Fibroblast of lung (primary cell): ENCODE measurements at places on chromosomes 1 and 21. TPM values are rescaled to one million over a fixed set of nuclear protein-coding genes. Genes with fewer than 3 reads are reported as not detected.

Gene CRNN
- total RNA-seq: not detected in 2 replicates

Gene CD247
- total RNA-seq: not detected in 2 replicates

Gene GNG4
- under 0.01 TPM in 2 replicates for total RNA-seq

Gene SNX7
- total RNA-seq: 39.0 and 48.6 TPM in 2 replicates

Gene TRIM67
- total RNA-seq: under 0.01 and 0.17 TPM in 2 replicates

Gene RNPC3
- 4.6 and 5.6 TPM in 2 replicates for total RNA-seq

Gene MIXL1
- total RNA-seq: not detected in 2 replicates

Gene HSD3B1
- total RNA-seq: not detected in 2 replicates

Gene GJB3
- not detected in 2 replicates for total RNA-seq

Gene MATN1
- total RNA-seq: 0.26 TPM in 1 of 2 replicates, not detected in the other

Gene IFI16
- 134 and 141 TPM in 2 replicates for total RNA-seq

Gene SLC27A3
- 30.6 and 34.4 TPM in 2 replicates for total RNA-seq

Gene C1QA
- total RNA-seq: 0.26 TPM in 1 of 2 replicates, not detected in the other

Gene CRYAA
- total RNA-seq: not detected in 2 replicates

Gene KCNA10
- total RNA-seq: not detected in 2 replicates

Gene EIF4G3
- total RNA-seq: 32.6 and 53.5 TPM in 2 replicates

Gene DAB1
- 0.17 and 0.26 TPM in 2 replicates for total RNA-seq

Gene MPZ
- total RNA-seq: 0.51 and 0.99 TPM in 2 replicates

Gene UBL4B
- under 0.01 TPM in 1 of 2 replicates, not detected in the other for total RNA-seq

Gene SLC5A9
- not detected in 2 replicates for total RNA-seq

Gene IL20
- total RNA-seq: not detected in 2 replicates

Gene NTNG1
- total RNA-seq: 4.4 and 8.6 TPM in 2 replicates

Gene GNL2
- total RNA-seq: 56.0 and 73.3 TPM in 2 replicates

Gene TNFRSF25
- total RNA-seq: 0.51 and 1.5 TPM in 2 replicates

Gene DDX20
- 8.4 and 13.1 TPM in 2 replicates for total RNA-seq

Gene KIF26B
- total RNA-seq: 6.1 and 6.9 TPM in 2 replicates

Gene SAMD11
- total RNA-seq: 3.8 and 7.7 TPM in 2 replicates

Gene UMODL1
- not detected in 2 replicates for total RNA-seq

Gene FH
- 102 and 118 TPM in 2 replicates for total RNA-seq

Gene PTPRF
- total RNA-seq: 23.9 and 45.2 TPM in 2 replicates

Gene PDZK1
- 0.26 and 1.5 TPM in 2 replicates for total RNA-seq

Gene DFFA
- 32.1 and 33.5 TPM in 2 replicates for total RNA-seq

Gene SLAMF1
- not detected in 2 replicates for total RNA-seq
